ENCODE measurements at places on chromosomes 6 and 20.

- ATAC-seq = no peak
Observed at GRCh38 chr20:49539481-49540231, 28.3 kb downstream of the PTGIS start.

GRCh38 chr6:152316024-152316423 is 321.1 kb downstream of the SYNE1 start:
- ATAC-seq = no peak

- peak; percentile 93 for ATAC-seq
Observed at GRCh38 chr6:152170702-152171667, 363.5 kb downstream of the ESR1 start.

- ATAC-seq = no peak
Observed at GRCh38 chr20:62525014-62525413, 49.2 kb upstream of the GATA5 start.

DNA sequence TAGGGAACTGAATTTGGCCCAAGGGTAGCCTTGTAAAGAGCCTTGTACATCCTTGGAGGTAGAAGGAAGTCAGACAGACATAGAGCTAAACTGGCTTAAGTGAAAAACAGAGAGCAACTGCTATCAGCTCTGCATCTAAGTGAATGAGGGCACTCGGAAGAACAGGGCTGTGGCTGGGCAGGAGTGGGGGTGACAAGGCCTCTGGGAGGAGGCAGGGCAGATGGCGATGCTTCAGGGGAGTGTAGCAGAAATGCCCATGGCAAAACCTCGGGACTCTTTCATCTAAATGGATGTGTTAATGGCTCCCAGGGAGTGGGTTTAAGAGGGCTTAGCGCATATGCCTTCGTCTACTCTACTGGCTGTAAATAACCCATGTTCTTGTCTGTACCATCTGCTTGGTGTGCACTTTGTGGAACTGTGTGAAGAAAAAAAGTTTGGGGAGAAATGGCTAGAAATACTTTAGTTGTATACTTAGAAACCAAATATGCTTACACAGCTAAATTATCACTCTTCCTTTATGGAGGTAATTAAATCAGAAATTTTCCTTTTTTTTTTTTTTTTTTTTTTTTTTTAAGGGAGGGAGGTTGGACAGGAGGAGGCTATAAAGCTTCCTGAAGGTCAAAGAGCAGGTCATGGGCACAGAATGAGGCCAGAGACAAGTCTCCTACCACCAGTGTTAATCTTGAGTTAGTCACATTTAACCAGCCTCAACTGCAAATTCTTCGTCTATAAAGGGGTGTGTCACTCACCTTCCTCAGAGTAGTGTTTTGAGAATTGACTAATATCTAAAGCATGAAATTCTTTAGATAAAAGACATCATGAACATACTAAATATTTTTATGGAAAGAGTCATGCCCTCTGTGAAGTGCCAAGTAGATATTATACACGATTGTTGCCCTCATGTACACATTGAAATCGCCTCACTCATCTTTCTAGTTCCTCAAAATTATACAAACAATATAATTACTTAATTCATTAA is 60.9 kb downstream of the FYN start:
- ATAC-seq = peak; percentile 69

GRCh38 chr6:132405143-132405915 is 4.1 kb upstream of the MOXD1 start:
- peak; percentile 27 for ATAC-seq

DNA sequence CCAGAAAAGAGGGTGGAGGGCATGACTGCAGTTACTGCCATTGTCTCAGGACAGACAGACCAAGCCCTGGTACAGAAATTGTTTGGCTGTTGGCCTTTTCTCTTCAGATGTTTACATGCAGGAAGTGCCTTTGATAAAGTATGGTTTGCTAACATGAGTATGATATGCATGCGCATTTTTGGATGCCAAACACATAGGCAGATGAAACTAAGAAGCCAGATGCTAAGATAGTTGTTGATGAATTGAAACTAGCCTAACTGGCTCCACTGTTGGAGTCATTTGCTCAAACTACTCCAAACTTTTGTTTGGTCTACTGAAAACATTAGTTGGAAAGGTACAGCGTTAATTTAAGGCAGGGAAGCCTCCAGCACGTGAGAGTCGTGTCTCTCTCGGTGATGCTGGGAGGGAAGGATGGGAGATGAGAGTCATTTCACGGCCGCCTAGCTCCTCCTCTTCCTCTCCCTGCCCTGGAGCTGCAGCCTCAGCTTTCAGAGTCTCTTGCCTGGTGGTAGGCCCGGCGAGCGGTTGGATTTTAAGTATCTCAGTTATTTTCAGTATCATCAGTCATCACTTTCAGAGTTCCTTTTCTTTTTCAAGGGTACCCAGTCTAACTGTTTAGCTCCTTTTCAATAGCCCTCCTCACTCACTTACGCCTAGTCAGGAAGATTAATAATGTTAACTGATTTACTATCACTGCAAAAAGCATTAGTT is 29.7 kb downstream of the RREB1 start:
- ATAC-seq = peak; percentile 67

DNA sequence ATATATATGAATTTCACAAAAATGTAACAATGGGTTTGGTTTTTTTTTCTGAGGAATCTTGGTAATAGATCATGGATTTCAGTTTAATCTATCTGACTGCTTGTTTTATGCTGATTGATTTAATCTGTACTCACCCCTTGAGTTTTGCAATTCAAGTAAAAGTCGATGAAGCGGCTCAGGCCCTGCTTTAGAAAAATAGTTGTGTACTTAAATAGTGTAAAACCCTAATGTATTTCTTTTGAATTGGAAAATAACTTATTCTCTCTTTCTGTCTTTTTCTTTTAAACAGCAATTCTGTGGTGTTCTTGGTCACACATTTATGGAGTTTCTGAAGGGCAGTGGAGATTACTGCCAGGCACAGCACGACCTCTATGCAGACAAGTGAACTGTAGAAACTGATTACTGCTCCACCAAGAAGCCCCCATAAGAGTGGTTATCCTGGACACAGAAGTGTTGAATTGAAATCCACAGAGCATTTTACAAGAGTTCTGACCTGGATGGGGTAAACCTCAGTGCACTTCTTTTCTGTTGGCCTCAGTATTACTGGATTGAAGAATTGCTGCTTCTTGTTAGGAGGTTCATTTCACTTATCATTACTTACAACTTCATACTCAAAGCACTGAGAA is 4.0 kb downstream of the LOC128125822 start:
- no peak for ATAC-seq

- no peak for ATAC-seq
Observed at GRCh38 chr6:110720066-110720465, 95.2 kb downstream of the CDK19 start.

GRCh38 chr6:148629592-148630465 is 117.0 kb upstream of the UST start:
- ATAC-seq = no peak

GRCh38 chr6:116605935-116606334 is 10.3 kb upstream of the RSPH4A start:
- no peak for ATAC-seq

DNA sequence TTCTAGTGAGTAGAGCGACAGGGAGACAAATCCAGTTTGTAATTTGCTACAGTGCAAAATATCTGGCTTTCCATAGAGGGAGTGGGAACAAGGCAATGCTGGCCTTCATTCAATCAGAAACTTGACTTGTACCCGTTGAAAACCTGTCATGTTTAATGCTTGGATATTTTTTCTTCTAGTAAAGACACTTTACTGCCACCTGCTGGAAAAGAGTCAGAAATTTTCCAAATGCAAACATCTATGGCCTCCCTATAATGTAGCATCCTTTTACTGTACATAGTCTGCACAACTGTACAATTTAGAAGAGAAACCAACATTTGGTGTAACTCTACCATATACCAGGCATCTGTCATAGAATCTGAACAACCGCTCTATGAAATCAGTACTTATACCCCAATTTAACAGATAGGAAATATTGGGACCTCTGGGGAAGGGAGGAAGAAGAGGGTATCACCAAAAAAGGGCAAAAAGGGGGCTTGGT is 16.7 kb upstream of the TBC1D20 start:
- peak; percentile 64 for ATAC-seq

GRCh38 chr20:1526896-1527295 is 30.6 kb downstream of the SIRPD start:
- ATAC-seq = no peak

GRCh38 chr20:58649288-58650180 is 1.5 kb upstream of the STX16 start:
- no peak for ATAC-seq

- ATAC-seq = no peak
Observed at GRCh38 chr6:68114463-68115047, 520.5 kb upstream of the ADGRB3 start.

Data from activated CD4-positive, CD25-positive, alpha-beta regulatory T cell treated with anti-CD3 and anti-CD28 coated beads, Interleukin-2, amount 50 U/mL, for 24 hours (primary cell).